Progenitor cell of endocrine pancreas (in vitro differentiated cells): ENCODE measurements at places on chromosomes 1 and 21.

DNA sequence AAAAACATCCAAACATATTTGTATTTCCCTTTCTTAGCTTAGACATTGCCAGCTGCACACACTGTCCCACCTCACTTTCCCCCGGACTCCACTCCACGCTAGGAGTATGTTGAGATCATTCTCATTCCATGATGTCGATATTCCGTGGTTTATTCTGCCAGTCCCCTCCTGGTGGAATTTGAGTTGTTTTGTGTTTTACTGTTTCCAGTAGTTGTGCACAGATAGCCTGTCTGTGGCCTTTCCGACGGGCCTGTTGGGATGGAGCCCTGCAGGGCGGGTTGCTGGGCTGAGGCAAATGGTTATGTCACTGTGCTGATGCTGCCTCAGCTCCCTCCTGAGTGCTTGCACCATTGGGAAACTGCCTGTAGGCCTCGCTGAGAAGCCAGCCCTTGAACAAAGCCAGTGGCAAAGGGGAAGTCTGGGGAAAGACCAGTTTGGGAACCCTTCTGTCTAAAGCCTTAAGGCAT lies 12.8 kb downstream of the TRAPPC10 start:
- DNase-seq, result no peak

DNA sequence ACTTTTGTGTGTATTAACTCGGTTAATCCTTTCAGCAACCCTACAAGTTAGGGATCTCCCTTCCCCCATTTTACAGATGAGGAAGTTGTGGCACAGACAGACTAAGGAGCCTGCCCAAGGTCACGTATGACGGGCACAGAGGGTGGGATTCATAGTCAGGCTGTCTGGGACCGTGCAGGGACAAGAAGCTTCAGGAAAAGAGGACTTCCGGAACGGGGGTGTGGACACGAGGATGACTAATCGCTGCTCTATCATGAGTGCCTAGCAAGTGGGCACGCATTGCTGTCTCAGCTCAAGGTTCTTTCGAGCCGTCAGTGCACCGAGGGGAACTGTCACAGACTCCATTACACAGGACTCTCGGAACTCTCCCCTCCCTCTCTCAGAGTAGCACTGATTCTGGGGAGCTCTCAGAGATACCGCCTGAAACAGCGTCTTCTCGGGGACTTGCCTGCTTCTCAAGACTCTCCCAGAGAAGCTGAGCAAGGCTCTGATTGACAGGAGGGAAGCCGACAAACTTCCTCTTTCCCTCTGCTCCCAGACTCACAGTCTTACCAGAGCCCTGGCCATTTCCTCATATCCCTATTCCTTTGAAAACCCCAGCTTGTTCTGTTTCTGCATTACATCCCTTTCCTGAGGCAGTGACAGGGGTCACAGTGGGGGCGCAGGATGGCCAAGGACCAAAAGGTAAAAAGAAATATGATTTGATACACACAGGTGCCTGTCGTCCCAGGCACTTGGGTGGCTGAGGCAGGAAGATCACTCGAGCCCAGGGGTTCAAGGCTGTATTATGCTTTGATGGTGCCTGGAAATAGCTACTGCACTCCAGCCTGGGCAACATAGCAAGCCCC lies 14.4 kb downstream of the FHAD1 start:
- no peak for DNase-seq

- DNase-seq, result no peak
Measured at GRCh38 chr1:245762396-245762910, 607.7 kb downstream of the KIF26B start.

- no peak for DNase-seq
Measured at GRCh38 chr1:225999912-226000337, 782 bp upstream of the SDE2 start.

GRCh38 chr1:88922214-88922613 lies 30.8 kb upstream of the GTF2B start:
- DNase-seq, result no peak

- DNase-seq, result no peak
Measured at GRCh38 chr1:1285102-1285571, 4.9 kb downstream of the SCNN1D start.

- no peak for DNase-seq
Measured at GRCh38 chr1:11668516-11668915, 4.5 kb downstream of the FBXO6 start.

- no peak for DNase-seq
Measured at GRCh38 chr1:195335541-195335940, 1272.7 kb downstream of the KCNT2 start.

DNA sequence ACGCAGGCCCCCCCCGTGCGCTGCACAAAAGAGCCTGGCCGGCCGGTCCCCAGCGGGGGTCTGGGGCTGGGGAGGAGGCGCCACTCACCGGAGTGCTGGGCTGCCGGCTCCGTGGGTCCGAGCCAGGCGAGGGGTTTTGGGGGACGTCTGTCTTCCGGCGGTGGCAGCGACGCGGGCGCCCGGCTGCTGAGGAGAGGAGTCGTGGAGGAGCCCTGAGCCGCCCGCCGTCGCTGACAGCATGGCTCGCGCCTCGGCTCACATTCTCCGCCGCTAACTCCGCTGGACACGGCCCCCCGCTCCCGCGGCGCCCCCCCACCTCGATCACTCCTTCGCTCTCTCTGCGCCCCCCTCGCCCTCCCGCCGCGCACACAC lies 649 bp downstream of the AHDC1 start:
- no peak for DNase-seq
